Hematopoietic multipotent progenitor cell treated with erythropoietin and hydrocortisone succinate and interleukin-3 and kit ligand, for 15 days (in vitro differentiated cells): ENCODE measurements at places on chromosomes 2 and 18.

DNA sequence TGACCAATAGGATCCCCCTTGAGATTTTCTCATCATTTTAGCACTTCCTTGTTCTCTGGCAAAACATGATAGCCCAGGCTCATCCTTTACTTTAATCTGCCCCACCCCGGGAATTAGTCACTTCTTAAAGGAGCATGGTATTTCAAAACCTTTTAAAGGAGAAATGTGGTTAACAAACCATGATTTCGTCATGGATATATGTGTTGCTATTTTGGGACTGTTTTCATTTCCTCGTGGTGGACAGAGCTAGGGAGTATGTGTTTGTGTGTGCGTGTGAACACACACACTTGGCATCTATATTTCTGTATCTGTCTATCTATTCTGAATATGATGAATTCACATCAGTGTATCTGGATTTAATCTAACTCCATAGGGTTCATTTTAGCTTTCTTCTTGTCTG, 128.1 kb downstream of the BIRC6 start:
- no peak for DNase-seq

- DNase-seq: no peak
Measured at GRCh38 chr2:215003001-215003400, 135.4 kb downstream of the ABCA12 start.

DNA sequence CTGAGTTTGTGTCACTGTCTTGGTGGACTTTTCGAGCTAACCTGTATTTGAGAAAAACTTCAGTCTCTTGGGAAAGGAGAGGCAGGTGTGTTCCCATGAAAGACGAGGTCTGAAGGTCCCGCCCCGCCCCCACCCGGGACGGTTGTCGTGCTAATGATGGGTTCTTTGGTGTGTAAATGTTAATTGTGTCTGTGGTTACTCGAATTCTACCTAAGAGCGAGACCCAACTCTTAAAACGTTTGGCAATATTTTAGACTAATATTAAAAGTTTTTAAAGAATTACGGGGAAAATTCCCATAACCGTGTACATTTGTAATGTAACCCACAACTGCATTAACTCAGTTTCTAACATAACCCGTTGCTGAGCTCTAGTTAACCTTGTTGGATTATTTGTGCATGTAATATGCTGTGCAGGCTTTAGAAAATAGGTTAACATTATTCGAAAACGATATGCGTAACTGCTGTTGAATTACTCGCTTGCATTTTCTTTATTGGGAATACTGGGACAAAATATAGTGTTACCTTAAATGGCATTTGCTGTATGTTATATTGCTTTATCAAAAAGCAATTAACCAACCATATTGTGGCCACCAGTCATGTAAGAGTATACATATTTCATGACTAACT, 833 bp downstream of the EPB41L5 start:
- no peak for DNase-seq

DNA sequence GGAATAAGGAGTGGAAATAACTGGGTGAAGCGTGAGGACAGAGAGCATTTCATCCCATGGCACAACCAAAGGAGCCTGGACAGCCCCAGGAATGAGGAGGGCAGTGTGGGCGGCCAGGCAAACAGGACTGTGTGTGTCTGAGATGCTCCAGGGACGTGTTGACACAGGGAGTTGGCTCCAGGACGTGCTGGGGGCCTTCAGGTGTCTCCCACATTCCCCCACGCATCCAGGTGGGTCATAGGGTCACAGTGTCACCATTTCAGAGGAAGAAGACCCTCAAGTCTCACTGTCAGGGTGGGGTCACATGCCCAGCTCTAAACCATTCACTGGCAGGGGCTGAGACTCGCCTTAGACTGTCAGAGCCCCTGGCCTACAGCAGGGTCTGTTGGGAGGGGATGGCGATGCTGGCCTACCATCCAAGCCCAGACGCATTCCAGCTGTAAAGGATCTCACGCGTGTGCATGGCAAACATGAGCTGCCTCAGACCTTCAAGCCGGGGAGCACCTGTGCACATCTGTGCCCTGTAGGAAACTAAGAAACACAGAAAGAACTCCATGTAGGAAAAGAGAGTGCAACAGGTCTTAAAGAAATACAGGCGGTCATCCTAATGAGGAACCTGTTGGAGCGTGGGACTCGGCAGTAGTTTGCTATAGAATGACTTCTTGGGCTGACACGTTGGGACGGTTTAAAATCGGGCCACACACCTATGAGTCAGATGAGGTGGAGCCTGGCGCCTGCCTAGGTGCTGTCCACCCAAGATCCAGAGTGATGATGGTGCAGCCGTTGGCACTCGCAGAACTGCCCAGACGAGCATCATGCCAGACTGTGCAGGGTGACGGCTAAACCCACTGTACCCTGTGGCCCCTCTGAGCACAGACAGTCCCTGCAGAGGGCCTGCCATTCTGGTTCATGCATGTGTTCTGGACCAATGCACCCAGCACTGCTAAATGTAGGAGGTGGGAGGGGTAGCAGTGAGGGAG, 17.3 kb downstream of the PARD6G start:
- DNase-seq: no peak

DNA sequence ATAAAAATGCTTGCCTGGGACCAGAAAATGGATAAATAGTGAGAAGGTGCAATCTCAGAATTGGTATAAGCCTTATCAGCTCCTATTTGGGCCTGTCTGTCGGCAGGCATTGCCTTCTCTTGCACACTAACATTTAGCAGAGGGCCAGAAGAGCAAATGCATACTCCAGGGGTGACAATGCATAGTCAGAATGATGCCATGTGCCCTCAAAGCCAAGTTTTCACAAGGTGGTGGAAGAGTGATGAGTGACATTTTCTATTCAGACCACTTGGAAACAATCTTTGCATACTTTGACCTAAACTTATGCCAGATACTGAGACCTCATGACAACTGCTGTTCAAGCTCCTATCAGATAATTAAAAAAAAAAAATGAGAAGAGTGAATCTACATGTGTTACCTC, 276.3 kb downstream of the SETBP1 start:
- DNase-seq: no peak

DNA sequence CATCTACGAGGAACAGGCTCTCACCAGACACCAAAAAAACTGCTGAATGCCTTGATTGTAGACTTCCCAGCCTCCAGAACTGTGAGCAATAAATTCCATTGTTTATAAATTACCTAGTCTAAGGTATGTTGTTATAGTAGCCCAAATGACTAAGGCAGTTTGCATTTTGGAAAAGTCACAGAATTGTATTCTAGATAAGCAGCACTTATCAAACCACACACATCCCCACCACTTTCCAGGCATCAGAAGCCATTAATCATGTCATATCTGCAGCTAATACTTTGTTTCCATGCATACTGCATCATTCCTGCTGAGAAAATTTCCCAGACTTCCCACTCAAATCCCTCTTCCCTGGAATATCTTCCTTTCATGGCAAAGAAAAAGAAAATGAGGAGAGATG, 187.2 kb downstream of the INO80D start:
- no peak for DNase-seq

DNA sequence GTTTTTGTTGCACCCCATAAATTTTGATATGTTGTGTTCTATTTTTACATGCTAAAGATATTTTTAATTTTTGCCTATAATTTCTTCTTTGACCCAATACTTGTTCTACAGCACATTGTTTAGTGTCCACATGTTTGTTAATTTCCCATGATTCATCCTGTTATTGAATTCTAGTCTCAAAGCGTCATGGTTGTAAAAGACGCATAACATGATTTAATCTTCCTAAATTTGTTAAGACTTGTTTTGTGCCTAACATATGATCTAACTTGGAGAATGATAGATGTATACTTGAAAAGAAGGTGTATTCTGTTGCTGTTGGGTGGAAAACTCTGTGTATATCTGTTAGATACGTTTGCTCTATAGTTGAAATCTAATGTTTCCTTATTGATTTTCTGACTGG, 27.1 kb upstream of the SULT1C3 start:
- no peak for DNase-seq
